ENCODE measurements at places on chromosomes 6 and 20. TPM values are rescaled to one million over a fixed set of nuclear protein-coding genes. Genes with fewer than 3 reads are reported as not detected.

The PPP1R16B gene
- total RNA-seq = not detected

The STMND1 gene
- 0.17 TPM for total RNA-seq

The KCNK16 gene
- total RNA-seq = not detected

The PROKR2 gene
- total RNA-seq = not detected

The GLP1R gene
- not detected for total RNA-seq

The ZNF311 gene
- total RNA-seq = 0.74 TPM

The TMEM74B gene
- not detected for total RNA-seq

The FRMD1 gene
- total RNA-seq = not detected

The DLGAP4 gene
- total RNA-seq = 19.5 TPM

The OPN5 gene
- not detected for total RNA-seq

The KCNQ5 gene
- 0.30 TPM for total RNA-seq

The PCK1 gene
- not detected for total RNA-seq

The BYSL gene
- 12.9 TPM for total RNA-seq

The BPIFA3 gene
- total RNA-seq = not detected

The YTHDF1 gene
- total RNA-seq = 16.2 TPM

The DNMT3B gene
- 4.0 TPM for total RNA-seq

The MUCL3 gene
- not detected for total RNA-seq

The TCF21 gene
- total RNA-seq = 9.8 TPM

The C6orf132 gene
- 5.9 TPM for total RNA-seq

The COL11A2 gene
- total RNA-seq = 1.2 TPM

The TRAPPC3L gene
- not detected for total RNA-seq

The CCM2L gene
- total RNA-seq = not detected

The TUBB2B gene
- total RNA-seq = 40.7 TPM

The EPHA7 gene
- 0.34 TPM for total RNA-seq

The GNMT gene
- not detected for total RNA-seq

The SNX21 gene
- total RNA-seq = 49.5 TPM

The CST2 gene
- total RNA-seq = not detected

The RBPJL gene
- total RNA-seq = not detected

The ETV7 gene
- total RNA-seq = 0.30 TPM

The KCNG1 gene
- total RNA-seq = 51.0 TPM

The CPNE5 gene
- not detected for total RNA-seq

The CRIP3 gene
- total RNA-seq = not detected

The C2 gene
- total RNA-seq = 0.30 TPM

The NR2E1 gene
- not detected for total RNA-seq

The RANBP9 gene
- 14.6 TPM for total RNA-seq

The MYLK4 gene
- under 0.01 TPM for total RNA-seq

The ERVFRD-1 gene
- total RNA-seq = not detected

The MCCD1 gene
- total RNA-seq = not detected

The CST4 gene
- total RNA-seq = not detected

The KIF13A gene
- total RNA-seq = 14.7 TPM

The ULBP1 gene
- total RNA-seq = 3.6 TPM

The SLC25A27 gene
- 2.4 TPM for total RNA-seq

The FAM162B gene
- total RNA-seq = 19.8 TPM

The FABP7 gene
- not detected for total RNA-seq

The SLC22A3 gene
- total RNA-seq = not detected

The PHACTR1 gene
- total RNA-seq = 2.5 TPM
